NCI-H748 treated with DMSO at 0.1 percent for 48 hours (cell line): ENCODE measurements at places on chromosomes 7 and 10.

DNA sequence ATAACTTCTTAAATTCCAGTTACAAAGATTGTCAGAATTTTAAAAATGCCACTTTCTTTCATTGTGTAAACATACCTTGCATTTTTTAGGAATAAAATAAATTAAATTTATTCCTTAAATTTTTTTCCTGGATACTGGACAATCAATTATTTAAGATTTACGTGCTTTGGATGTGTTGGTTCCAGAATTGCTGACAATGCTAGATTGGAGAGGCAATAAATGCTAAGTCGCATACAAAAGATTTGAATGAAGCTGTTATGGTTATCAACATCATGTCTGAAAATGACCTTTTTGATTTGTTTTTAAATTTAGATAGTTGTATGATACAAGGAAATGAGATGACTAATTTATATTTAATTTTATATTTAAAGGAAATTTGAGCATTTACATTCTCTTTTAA, 89.2 kb upstream of the SEMA3A start:
- no peak for DNase-seq

DNA sequence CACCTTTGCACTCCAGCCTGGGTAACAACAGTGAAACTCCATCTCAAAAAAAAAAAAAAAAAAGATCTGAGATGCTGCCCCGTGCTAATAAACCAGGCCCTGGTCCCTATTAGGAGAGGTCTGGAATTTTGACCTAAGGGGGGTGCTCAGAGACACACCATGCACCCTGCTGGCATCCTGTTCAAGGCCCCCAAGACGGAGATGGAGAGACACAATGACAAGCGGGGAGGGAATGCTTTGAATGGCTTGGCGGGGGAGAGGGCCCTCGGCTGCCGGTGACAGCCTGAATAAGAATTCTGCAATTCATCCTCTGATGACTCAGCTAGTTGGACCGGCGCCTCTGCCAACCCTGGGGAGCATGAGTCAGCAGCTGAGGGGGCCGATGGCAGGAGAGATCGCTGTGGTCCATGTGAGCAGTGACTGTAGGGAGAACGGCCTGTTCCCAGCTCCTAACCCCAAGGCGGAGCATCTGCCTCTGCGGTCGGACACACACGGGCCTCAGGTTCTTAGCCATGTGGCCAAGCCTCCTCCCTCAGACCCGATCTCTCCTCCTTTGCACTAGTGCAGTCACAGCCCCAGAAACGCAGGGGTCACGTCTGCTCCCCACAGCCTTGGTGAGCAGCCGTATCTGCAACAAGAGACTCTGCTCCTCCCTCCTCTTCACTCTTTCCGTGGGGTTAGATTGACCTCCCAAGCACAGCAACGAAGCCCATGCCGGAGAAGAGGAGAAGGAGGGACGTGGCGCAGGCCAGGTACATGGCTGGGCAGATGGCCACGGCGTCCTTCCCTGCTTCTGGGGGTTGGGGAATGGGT, 14.9 kb downstream of the TRIM56 start:
- DNase-seq = no peak

GRCh38 chr7:136312592-136312991, 335.4 kb upstream of the MTPN start:
- no peak for DNase-seq

DNA sequence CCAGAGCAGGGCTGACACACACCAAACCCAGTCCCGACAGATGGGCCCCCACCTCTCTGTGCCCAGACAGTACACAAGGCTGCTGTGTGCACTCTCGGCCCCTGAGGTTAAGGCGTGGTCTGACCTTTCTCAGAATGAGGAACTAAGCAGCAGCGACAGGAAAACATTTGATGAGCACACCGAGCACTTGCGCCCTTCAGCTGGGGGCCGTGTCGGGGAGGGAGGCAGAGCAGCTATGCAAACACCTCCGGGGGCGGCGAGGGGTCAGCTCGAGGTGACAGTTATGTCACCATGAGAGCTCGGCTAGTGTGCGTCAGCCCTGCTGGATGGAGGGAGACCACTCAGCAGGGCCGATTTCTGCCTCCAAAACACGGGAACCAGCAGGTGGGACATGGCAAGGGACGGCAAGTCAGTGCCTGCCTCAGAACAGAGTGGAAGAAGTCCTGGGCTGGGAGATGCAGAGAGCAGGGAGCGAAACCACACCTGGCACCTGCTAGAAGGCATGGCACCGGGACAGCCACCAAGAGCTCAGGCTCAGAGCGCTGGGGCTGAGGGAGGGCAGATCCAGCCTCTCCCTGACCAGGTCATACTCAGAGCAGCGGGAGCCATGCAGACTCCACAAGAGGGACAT, 57.4 kb downstream of the CHST15 start:
- no peak for DNase-seq

DNA sequence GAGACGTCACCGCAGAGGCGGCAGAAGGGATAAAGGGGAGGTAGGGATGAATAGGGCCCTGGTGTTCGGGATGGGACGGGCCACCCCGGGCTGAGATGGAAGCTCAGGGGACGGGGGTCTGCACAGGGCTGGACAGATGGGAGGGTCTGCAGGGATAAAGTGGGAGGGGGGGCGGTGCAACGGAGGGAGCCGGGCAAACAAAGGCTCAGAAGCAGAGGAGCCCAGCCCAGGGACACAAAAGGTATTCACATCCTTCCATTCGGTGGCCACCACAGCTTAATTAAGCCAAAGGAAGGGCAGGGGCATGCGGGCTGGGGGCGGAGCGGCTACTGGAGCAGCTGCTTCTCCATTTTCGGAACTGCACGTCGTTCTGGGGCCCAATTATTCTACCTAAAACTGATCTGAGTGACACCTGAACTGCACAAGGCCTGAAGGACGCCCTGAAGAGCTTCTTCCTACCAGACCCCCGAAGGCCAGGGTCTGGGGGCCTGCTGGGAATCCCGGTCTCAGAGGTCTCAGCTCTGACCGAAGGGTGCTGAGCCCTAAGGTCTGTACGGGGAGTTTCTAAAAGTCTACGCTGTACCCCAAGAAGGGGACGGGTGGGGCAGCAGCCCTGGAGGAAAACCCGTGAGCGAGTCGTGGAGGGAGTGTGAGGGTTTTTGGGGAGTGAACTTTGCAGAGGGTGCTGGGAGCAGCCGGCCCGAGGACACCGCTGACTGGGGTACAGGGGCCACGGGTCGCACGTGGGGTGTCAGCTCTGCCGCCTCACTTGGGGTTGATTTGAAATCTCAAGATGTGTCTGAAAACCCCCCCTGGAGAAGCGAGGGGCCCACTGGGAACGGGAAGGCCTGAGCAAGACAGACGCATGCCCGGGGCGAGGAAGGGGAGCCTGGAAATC, 334.8 kb downstream of the DNAJB6 start:
- DNase-seq = no peak

GRCh38 chr10:48580236-48580635, 24.6 kb downstream of the ARHGAP22 start:
- DNase-seq = no peak

DNA sequence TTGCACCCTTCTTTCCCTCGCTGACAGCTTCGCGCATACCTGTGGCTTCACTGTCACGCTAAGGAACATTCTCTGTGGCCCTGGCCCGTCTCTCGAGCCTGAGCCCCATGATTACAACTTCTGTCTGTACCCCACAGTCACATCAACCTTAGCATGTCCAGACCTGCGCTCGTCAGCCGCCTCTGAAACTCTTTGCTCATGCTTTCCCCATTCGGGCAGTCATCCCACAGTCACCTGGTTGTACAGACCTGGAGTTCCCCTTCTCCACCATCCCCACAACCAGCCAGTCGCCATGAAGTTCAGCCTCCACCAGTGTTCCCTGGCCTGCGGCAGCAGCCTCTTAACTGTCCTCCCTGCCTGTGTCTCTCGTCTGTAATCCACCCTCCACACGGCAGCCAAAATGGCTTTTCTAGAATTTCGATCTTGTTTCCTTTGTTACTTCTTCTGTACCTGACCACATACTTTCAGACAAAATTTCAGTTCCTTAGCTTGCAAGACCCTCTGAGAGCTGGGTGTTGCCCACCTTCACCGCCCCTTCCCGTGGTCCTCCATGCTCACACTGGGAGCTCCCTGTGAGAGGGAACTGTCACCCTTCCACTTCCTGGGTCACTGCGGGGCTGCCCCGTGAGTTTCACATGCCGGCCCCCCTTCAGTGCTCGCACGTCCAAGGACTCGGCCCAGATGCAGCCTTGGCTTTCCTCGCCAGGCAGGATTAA, 229.2 kb downstream of the CELF2 start:
- no peak for DNase-seq

- no peak for DNase-seq
Measured at GRCh38 chr10:119341459-119342301, 134.3 kb downstream of the GRK5 start.

- DNase-seq = no peak
Measured at GRCh38 chr10:133034092-133034491, 53.6 kb upstream of the ADGRA1 start.

- no peak for DNase-seq
Measured at GRCh38 chr7:157299613-157300368, 37.0 kb upstream of the DNAJB6 start.

DNA sequence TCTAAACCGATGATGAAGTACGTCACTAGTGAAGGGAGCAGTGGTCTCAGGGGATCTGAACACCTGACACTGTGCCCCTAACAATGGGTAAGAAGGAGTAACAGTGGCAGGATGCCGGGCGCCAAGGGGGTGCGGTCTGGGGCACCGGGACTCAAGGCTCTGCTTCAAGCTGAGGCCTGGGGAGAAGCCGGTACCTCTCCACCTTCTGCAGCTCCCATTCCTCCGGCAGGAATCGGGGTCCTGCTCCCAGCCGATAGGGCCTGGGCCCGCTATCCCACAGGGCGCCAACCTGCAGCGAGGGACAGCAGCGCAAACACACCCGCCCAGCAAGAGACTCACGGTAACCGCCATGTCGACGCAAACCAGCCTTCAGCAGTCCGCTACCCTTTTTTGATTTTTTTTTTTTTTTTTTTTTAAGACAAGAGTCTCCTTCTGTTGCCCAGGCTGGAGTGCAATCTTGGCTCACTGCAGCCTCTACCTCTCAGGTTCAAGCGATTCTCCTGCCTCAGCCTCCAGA, 8.8 kb upstream of the CHST12 start:
- no peak for DNase-seq

DNA sequence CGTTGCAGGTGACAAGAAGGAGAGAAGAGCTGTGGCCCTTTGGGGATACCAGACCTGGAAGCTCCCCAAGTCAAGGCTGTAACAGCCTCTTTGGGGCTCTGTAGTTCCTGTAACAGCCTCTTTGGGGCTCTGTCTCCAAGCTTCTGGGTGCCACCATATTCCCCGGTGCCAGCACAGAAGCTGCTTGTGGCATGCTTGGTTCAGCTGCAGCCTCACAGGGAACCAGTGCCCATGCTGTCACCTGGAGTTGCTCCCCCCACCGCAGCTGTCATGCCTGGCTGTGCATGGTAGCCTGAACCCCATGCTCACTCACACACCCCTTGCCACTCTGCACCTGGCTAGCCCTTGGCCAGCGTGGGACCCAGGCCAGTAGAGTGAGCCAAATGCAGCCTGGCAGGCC, 109.1 kb downstream of the ELAPOR2 start:
- DNase-seq = no peak

GRCh38 chr7:98616381-98617050, 569 bp upstream of the NPTX2 start:
- no peak for DNase-seq

DNA sequence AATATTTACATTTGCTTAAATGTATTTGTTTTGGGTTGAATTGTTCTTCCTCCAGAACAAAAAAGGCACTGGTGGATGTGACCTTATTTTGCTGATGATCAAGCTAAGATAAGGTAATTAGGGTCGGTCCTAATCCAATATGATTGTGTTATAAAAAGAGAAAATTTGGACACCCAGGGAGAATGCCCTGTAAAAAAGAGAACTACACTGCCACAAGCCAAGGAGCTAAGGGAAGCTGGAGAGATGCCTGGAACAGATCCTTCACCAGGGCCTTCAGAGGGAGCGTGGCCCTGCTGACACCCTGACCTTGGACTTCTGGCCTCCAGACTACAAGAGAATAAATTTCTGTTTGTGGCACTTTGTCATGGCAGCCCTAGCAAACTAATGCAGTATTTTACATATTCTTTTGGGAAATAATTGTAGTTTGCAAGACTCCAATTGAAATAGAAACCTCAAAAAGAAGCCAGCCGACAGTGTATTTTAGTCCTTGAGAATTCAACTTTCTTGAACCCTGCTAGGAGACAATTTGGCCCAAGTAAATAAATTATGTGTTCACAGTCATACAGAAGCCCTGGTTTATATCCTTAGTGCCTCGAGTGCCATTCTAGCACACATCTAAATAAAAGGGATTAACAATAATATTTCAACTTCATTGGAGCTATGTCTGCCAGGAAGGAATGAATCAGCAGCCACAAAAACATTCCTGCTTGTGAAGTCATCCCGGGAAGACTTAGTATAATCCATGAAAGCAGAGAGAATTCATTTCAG, 164.6 kb downstream of the PKD1L1 start:
- DNase-seq = no peak

DNA sequence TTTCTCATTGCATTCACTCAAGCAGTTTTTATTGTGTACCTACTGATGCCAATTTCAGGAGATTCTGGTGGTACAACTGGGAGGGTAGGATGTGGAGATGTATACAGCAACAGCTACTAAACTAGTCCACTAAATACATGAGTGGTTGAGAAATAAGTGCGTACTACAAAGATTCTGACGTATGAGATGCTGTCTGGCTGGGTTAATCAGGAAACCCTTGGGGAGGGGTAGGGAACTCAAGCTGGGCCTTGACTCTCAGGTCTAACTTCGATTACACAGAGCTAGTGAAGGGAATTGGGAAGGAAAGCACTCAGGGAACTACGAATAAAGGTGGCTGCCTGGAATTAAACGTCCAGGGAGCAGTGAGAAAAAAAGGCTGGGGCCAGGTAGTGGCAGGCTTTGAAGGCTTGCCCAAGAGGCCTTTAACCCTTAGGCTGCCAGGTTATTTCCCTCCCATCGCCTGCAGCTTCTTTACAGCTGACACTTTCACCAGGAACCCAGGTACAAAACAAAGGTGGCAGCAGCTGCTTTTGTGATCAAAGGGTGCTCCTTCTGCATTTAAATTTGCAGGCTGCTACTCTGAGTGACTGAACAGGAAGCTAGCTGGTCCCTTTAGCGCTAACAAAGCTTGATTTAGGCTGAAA, 3.2 kb downstream of the MMS19 start:
- no peak for DNase-seq
